Endothelial cell (in vitro differentiated cells): ENCODE measurements at places on chromosomes 3 and 15.

- no peak for DNase-seq
Measured at GRCh38 chr15:41256577-41257038, 25.5 kb downstream of the CHP1 start.

GRCh38 chr3:114721209-114721608, 425.9 kb downstream of the ZBTB20 start:
- no peak for DNase-seq

GRCh38 chr15:20349774-20350498, 191.7 kb downstream of the GOLGA6L6 start:
- no peak for DNase-seq

- DNase-seq: peak; percentile 36
Measured at GRCh38 chr15:31325595-31326155, 960 bp upstream of the KLF13 start.

DNA sequence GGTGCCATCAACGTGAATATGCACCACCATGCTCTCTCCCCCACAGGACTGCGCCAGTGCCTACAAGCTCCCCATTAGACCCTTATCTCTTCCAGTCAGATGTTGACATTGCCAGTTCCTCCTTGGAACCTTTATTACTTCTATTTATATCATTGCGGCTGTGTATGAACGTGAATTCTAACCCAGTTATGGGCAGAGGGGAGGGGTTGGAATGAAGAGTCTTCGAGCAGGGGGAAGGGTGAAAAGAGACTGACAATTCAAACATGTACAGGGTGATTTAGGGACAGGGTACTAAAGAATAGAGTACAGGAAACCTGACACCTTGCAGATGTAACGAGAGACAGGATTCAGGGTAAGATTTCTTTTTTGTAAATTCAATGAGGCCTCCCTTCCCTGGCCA, 41.8 kb upstream of the ST6GAL1 start:
- no peak for DNase-seq

DNA sequence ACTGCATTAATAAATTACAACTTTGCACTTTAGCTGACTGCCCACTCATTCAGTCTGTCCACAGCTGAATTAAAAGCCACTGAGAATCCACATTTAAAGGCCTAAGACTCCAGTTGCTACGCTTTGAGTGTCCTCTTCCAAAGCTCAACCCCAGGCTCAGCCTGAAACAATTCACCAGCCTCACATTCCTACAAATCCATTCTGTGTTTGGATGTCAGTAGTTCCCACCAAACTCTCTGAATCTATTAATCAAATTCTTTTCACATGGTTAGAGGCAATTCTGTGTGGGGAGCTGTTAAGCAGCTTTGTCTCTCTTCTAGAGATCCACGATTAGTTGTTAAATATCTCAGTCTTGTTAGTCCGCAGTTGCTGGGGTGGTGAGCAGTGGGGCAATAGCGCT, 116.8 kb upstream of the UBE2E2 start:
- no peak for DNase-seq

DNA sequence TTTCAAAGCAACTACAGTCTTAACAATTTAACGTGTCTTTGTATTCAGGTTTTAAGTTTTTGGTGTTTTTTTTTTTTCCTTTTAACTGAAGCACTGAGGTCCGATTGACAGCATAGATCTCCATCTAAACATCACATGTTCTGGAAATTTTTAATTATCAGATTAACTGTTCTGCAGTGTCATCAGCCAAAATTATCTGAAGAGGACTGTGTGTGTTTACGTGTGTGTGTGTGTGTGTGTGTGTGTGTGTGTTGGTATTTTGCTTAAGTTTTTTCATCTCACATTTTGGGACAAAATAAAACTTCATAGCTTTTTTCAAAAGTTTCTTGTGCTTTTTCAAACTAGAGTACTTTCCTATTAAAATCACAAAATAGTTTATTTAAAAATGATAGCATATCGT, 1.8 kb downstream of the PIK3CA start:
- no peak for DNase-seq

DNA sequence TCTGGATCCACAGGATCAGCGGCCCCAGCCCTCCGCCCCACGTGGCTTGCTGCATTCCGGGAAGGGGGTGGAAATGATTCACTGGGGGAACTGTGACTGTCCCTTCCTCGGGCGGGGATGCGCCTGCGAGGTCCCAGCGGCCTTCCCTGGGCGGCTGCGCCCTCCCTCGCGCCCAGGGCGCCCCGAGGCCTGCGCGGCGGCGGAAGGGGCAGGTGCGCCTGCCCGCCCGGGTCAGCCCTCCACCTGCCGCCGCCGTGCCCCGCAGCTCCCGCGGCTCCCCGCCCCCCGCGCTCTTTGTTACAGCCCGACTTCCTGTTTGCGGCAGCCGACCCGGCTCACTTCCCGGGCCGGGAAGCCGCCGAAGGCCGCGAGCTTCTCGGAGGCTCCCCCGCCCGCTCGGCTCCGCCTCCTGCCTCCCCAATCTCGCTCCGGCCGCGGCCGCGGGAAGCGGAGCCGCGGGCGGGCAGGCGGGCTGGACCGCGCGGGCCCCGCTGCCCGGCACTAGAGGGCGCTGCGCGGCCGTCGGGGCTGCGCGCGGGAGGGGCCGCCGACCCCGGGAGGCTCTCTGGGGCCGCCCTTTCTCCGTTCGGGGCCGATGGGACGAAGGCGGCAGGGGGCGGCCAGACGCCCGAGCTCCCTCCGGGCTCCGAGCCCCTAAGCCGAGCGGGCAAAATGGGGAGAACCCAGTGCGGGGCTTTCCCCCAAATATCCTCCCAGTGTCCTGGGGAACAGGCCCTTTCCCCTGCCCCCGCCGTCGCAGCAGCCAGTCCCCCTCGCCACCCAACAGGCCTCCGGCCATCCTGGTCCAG, 11.5 kb upstream of the CHAC1 start:
- peak; percentile 95 for DNase-seq

GRCh38 chr15:40768521-40769273, 1.1 kb upstream of the C15orf62 start:
- no peak for DNase-seq

- DNase-seq: no peak
Measured at GRCh38 chr3:175075269-175075668, 216.1 kb downstream of the NAALADL2 start.

DNA sequence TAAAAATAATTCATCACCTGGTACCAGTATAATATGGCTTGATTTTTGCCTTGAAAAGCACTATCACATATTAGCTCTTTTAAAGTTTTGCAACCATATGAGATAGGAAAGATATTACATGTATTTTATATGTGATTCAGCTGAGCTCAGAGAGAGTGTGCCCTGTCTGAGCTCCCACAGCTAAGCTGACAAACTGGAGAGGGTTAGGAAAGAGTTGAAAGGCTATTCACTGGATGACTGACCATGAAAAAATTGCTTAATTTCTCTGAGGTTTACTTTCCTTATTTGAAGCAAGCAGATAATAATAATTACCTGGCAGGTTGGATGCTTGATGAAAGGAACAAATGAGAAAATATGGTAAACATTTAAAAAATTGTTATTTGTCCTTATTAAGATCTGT, 97.4 kb upstream of the CCDC80 start:
- no peak for DNase-seq

DNA sequence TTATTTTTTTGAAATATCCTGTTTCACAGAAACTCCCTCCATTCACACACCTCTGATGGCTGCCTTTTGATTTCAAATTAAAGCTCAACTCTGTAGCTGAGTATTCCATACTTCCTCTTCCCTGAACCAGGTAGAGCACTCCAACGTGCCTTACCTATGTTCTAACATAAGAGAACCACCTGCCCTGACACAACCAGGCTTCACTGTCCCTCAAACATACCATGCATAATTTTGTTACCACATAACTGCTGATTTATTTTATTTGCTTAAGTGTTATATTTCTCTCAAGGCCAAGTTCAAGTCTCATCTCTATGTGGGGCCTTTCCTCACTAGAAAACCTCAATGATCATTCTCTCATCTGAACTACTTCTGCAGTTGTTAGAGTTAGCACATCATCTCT, 209.7 kb downstream of the P3H2 start:
- no peak for DNase-seq

- DNase-seq: no peak
Measured at GRCh38 chr3:172354931-172355499, 93.2 kb downstream of the GHSR start.

- DNase-seq: no peak
Measured at GRCh38 chr15:60009980-60010732, 6.0 kb downstream of the FOXB1 start.

GRCh38 chr3:100107221-100107814, 7.0 kb downstream of the FILIP1L start:
- no peak for DNase-seq

DNA sequence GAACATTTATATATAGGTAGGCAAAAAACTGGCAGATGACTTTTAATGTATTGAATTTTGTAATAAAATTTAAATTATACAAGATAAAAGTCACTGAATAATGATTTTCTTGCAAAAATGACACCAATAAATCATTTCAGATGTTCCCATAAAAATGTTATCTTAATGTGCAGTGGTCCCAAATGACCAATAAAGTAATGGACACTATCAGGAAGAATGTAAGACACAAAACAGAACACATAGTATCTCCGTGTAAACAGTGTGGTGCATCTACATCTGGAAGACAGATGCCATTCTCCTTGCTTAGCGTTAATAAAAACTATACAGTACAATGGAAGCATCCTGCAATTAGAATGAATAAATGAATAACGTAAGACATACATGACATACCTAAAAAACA, 41.5 kb downstream of the FGF7 start:
- no peak for DNase-seq

GRCh38 chr3:44762170-44762677, 630 bp downstream of the KIF15 start:
- DNase-seq: no peak

DNA sequence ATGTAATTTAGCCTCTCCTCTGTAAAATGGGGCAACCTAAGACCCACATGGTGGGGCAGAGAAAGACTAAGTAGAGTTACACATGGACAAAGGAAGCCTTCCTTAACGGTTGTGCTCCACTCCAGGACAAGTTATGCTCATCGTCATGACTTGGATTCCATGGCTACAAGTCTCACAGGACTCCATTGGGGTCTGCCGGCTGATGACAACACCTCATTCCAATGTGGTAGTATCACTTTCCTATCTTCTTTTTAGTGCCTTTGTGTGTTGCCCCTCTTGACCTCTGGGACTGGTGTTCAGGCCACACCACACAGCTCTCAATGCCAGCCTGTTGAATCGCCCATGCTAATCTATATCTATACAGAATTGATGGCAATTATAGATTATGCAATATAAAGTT, 181.3 kb upstream of the WNT5A start:
- no peak for DNase-seq

DNA sequence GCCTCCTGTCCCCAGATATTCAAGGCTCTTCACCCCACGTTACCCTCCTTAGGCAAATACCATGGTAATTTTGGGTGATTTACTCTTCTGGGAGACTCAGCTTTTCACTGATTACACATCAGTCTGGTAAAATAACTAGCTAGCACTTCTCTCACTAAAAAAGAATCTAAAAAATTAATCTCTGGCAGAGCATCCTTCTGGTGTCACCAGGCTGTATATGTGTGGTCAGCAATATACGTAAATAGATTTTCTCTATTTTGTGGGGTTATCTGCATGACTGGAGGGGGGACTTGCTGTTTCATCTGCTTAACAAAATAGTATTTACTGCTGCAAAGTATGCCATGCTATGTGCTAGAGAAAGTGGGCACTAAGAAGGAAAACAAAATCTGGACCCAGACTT, 45.1 kb downstream of the LRRC28 start:
- DNase-seq: no peak

DNA sequence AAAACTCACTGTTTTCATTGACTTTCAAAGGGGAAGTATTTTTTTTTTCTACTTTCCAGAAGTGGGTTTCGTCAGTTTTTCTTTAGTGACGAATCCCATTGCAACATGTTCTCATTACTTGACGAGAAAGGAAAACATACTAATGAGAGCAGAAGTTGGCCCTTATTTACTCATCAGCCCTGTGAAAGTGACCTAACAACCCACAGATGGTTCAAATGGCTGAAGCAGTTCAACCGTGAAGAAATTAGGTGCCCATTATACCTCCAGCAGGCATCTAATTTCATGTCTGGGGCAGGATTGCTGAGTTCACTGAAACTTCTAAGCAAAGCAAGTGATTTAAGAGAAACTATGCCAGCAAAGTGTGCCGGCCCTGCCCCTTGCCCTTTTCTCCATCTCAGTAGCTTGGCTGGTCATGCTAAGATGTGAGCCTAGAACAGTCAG, 9.0 kb downstream of the AQP9 start:
- DNase-seq: no peak

- DNase-seq: no peak
Measured at GRCh38 chr3:131350506-131350905, 31.1 kb upstream of the NUDT16 start.

DNA sequence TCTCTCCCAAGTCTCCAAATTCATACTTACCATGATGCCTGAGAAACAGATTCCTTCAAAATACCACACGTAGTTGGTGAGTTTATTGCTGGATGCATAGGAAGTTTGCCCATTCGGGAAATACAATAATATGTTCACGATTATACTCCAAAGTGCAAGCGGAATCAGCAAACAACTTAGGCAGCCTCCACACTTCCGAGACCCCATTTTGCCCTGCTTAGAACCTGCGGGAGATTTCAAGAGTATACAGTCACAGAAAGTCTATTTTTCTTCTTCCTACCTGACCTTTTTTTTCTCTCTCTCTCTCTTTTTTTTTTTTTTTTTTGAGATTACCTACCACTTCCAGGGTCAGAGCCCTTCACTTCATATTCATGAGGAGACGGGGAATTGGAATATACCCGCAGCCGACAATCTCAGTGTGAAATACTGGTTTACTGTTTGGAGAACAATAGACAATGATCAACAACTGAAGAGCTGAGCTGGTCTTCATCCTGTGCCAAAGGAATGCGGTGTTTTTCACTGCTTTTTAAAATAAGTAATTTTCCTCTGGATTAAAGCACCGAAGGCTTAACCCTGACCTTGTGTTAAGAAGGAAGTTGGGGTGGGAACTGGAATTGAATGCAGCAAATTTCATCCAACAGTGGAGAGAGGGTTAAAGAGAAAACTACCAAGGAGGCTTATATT, at the start of gene TM4SF18:
TM4SF18 (minus strand) TSS at position 461 of the 684 bp plus-strand sequence; CDS start at position 207, 254 bp downstream.
- DNase-seq: no peak

GRCh38 chr3:25897019-25897418, 107.1 kb downstream of the OXSM start:
- DNase-seq: peak; percentile 51

- DNase-seq: peak; percentile 45
Measured at GRCh38 chr15:45704329-45705249, 69.8 kb downstream of the SQOR start.

GRCh38 chr3:31305340-31305739, 227.4 kb upstream of the STT3B start:
- no peak for DNase-seq

DNA sequence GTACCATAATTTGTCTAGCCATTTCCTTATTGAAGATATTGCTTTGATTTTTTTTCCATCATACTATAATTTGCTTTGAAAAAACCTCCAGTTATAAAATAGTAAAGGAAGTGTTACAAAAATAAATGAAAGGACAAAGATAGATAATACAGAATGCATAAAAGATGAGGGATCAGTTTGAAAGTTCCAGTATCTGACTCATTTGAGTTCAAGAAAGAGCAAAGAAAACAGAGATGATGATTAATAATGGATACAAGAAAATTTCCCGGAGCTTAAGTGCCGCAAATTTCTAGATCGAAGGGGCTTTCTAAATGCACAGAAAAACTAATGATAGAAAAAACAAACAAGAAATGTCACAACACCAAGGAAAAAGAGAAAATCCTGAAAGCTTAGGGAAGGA, 4.3 kb downstream of the WDR48 start:
- DNase-seq: no peak

GRCh38 chr15:57057134-57057930, 138.9 kb downstream of the TCF12 start:
- DNase-seq: no peak
